ENCODE measurements at places on chromosomes 2 and 18.

DNA sequence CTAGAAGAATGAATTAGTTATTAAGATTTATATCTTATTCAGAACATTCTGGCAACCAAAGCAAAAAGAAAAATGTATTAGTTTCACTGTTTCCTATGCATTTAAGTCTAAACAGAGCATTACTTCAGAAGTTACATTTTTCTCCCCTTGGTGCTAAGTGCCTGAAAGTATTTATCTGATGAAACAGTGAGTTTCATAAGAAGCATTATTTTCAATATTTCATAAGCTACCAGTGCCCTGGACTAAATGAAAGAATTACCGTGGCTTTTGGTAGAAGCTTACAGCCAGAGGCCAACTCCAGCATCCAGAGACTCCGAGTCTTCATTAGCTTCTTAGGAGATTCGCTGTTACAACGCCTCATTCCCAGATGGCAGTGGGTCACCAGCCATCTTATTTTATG lies 97.6 kb downstream of the LYPD6B start:
- no peak for DNase-seq

DNA sequence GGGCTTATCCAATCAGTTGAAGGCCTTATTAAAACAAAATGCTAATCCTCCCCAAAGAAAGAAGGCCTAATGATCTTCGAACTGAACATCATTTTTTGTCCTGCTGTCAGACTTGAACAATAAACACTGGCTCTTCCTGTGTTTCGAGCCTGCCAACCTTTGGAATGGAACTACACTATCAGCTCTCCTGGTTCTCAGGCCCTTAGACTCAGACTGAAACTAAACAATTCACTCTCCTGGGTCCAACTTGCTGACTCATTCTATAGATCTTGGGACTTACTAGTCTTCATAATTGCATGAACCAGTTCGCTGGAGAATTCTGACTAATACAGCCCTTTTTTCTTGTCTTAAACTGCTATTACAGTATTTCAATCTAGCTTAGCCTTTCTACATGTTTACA lies 235.2 kb downstream of the LNPK start:
- DNase-seq = no peak

GRCh38 chr18:34744569-34744968 lies 34.5 kb downstream of the DTNA start:
- no peak for DNase-seq

DNA sequence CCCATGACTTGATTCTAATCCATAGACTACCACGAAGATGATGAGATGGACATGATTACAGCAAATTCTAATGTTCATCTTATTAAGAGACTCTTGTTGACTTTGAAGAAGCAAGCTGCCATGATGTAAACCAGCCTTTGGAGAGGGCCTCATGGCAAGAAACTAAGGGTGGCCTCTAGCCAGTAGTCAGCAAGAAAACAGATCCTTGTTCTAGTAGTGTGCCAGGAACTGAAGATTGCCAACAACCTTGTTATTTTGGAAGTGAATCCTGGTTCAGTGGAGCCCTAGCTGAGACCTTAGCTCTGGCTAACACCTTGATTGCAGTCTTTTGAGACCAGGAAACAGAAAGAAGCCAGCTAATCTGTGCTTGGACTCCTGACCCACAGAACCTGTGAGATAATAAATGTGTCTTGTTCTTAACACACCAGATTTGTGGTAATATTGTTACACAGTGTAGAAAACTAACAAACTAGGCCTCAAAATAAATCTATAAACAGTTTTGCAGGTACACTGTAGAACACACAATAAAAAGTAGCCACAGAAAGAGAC lies 10.0 kb downstream of the PHOSPHO2 start:
- DNase-seq = no peak

DNA sequence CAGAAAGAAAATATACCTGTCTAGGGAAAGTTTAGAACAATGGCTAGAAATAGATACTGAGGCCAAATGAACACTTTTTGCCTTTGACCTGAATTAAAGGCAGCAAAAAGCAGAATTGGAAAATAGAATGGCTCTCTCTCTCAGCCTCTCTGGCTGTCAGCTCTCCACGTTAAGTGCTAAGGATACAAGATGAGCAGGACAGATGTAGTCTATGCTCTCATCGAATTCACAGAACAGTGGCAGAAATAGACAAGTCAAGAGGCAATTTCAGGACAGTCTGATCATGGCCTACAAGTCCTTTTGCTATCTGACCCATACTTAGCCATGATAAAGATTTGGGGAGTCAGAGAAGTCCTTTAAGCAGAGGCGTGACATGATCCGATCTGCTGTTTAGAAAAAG lies 120.2 kb upstream of the CREB1 start:
- DNase-seq = no peak

GRCh38 chr2:154455166-154455565 lies 243.3 kb upstream of the KCNJ3 start:
- DNase-seq = no peak

GRCh38 chr18:58351776-58352175 lies 277.1 kb downstream of the ALPK2 start:
- DNase-seq = no peak

- no peak for DNase-seq
These were observed 40.1 kb downstream of the CRACDL start for GRCh38 chr2:98895901-98896300.

- no peak for DNase-seq
These were observed 102.7 kb upstream of the ARHGAP15 start for GRCh38 chr2:143026411-143027054.

DNA sequence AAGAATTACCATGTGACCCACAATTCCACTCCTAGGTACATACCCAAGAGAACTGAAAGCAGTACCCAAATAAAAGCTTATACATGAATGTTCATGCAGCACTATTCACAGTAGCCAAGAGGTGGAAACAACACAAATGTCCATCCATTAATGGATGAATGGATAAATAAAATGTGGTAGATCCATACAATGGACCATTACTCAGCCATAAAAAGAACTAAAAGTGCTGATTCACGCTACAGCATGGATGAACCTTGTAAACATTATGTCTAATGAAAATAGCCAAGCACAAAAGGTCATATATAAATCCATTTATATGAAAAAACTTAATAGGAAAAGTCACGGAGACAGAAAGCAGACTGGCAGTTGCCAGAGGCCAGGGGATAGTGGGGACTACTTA lies 23.6 kb upstream of the ZFP36L2 start:
- DNase-seq = no peak

DNA sequence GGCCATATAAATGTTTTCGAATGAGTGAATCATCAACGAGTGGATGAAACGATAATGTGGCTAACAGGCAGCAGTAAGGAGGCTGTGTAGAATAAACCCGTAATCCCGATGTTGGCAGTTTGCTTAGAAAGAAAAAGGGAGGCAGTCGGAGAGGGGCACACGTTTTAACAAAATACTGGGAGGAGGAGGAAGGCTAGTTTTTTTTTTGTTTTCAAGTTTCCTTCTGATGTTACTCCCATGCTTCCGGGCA lies 476 bp upstream of the MSH2 start:
- DNase-seq = no peak

DNA sequence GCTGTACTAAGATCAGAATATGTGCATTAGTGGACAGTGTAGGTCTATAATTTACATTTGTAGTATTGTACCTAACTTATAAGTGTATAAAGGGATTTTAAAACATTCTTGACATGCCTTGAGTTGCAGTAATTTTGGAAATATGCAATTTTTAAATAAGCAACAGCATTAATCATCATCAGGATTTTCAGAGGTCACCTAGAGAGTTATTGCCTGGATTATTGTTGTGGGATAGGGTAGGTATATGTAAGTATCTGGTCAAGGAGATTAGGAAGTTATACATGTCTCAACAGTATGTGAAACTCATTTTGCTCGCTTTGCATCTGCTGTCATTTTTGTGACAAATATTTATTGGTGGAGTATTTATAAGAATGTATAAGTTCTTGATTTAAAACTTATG lies 184.2 kb downstream of the WDR7 start:
- no peak for DNase-seq

DNA sequence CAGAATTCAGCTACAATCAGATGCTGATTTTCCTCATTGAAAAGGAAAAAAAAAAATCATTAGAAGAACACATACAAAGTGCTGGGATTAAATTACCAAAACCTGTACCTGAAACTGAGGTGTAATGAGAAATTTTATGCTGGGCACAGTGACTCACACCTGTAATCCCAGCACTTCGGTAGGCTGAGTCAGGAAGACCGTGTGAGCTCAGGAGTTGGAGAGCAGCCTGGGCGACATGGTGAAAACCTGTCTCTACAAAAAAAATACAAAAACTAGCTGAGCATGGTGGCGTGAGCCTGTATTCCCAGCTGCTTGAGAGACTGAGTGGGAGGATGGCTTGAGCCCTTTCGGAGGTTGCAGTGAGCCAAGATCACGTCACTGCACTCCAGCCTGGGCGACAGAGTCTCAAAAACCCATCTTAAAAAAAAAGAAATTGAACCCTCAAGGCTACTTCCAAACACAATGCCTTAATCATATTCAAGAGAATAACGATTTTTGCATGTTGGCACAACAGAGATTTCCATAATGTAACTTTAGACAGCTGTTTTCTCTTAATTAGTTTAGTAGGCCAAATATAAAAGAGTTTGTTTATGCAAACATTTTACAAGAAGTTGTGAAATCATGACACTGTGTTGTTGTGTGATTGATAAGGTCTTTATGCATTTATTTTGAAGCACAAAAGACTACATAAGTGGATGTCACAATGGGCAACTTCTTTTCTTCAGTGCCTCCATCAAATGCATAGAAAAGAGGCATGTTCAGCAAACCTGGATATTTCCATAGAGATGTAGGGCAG lies 63.9 kb downstream of the FAM161A start:
- no peak for DNase-seq

DNA sequence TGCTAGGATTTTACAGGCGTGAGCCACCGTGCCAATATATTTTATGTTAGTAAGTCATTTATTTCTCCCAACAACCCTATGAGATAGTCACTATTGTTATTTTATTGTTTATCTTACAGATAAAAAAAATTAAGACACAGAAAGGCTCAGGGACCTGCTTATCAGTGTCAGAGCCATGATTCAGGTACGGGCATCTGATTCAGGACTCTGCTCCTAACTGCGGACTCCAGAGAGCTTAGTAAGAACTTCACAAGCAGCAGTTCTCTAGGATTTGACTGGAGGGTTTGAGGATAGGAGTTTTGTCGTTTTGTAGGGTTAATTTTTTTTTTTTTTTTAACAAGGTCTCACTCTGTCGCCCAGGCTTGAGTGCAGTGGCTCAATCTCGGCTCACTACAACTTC lies 174.2 kb downstream of the BCL11A start:
- DNase-seq = no peak

GRCh38 chr2:118889995-118890394 lies 42.5 kb upstream of the EN1 start:
- no peak for DNase-seq

DNA sequence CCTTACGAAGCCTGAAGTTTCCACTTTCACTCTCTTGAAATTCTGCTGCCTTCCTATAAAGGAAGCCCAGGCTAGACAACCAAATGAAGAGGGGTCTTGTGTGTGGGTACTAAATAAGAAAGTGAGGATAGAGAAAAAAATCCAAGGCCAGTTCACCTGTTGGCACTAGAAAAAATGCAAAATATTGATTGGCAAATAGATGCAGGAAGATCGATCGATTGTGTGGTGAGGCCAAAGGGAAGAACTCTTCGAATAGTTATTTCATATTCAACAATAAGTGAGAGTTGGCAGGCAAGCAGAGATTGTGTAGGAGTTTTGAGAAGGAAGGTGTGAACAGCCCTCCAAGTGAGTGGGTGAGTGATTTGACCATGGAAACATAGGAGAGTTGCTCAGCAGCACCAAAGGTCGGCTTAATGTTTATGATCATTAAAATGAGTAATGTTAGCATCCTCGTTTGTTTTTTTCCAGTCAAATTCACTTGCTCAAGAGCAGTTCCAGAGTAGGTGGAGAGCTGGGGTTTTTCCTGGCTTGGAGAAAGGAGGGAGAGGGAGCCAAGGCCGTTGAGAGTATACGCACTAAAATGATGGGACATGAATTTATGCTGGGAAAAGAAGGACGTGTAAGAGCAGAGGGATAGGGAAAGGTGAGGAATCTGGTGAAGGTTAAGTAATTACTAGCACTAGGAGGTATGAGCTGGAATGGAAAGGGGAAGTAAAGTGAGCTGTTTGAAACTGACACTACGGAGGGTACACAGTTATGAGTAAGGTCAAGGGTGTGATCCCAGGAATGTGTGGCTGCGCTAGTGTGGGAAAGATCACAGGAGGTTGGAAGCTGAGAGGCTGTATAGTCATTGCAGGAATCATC lies 1.1 kb upstream of the NAPG start:
- DNase-seq = no peak

DNA sequence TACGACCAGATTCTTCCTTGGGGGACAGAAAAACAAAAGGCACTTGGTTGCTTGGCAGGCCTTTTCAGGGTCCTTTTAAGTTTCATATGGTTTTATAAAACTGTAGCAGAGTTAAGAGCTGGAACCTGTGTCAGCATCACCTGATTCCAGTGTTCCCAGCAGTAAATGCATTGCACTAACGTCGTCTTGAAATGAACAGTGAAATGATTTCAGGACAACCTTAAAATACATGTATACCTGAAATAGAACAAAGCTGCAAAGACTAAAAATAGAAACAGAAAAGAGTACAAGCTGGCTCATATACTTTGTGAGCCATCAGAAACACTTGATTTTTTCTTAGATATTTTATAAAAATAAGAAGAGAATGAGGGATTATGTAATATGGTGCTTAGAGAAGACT lies 51.9 kb downstream of the ACSL3 start:
- no peak for DNase-seq

DNA sequence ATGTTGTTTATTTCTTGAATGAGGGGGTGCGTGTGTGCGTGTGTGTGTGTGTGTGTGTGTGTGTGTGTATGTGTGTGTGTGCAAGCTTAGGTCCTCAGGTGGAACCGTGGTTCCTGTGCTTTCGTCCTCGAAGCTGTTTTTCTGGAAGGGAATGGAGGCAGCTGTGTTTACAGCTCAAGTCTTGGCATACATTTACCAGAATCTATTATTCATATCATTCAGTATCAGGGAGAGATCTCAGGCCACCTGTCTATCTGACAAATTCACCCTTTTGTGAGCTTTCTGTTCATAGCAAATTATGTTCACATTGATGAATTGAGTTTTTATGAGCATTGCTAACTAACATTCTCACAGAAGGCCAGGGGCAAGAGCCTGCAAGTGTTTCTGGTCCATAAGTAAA lies 550.4 kb downstream of the ARHGAP15 start:
- DNase-seq = no peak

- DNase-seq = no peak
These were observed 48.5 kb upstream of the EPC2 start for GRCh38 chr2:148596018-148596417.

GRCh38 chr2:142175813-142176338 lies 45.1 kb upstream of the LRP1B start:
- no peak for DNase-seq

- DNase-seq = no peak
These were observed 906.6 kb upstream of the CDH2 start for GRCh38 chr18:29083545-29083944.

GRCh38 chr2:11473659-11474433 lies 7.9 kb upstream of the E2F6 start:
- DNase-seq = no peak

GRCh38 chr2:200193791-200194190 lies 112.7 kb upstream of the SPATS2L start:
- no peak for DNase-seq
